Hippocampal formation (tissue), 2 donors: ENCODE measurements at places on chromosomes 7 and 10.

- DNase-seq, result no peak
These were observed 252.5 kb downstream of the TNS3 start for GRCh38 chr7:47329320-47329926.

- DNase-seq, result no peak
These were observed 193.2 kb downstream of the CREB5 start for GRCh38 chr7:28605427-28606085.

GRCh38 chr7:6510476-6511133 lies 40.7 kb downstream of the GRID2IP start:
- no peak for DNase-seq

DNA sequence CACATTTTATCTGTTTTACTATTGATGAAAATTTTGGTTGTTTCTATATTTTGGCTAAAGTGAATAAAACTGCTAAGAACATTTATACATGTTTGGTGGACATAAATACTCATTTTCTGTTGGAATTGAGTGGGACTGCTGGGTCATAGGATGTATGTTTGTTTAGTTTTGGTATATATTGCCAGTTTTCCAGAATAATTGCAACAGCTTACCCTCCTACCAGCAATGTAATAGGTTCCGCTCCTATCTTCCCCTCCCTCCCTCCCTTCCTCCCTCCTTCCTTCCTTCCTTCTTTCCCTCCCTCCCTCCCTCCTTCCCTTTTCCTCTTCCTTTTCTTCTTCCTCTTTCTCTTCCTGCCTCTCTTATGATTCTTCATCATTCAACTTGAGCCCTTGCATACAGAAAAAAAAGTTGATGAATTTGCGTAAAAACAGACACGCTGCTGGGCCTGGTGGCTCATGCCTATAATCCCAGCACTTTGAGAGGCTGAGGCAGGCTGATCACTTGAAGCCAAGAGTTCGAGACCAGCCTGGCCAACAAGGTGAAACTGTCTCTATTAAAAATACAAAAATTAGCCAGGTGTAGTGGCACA lies 23.5 kb downstream of the VKORC1L1 start:
- DNase-seq, result no peak

GRCh38 chr7:65927489-65928448 lies 54.2 kb downstream of the GUSB start:
- DNase-seq, result no peak

GRCh38 chr7:46554688-46555422 lies 633.8 kb upstream of the IGFBP3 start:
- DNase-seq, result no peak

DNA sequence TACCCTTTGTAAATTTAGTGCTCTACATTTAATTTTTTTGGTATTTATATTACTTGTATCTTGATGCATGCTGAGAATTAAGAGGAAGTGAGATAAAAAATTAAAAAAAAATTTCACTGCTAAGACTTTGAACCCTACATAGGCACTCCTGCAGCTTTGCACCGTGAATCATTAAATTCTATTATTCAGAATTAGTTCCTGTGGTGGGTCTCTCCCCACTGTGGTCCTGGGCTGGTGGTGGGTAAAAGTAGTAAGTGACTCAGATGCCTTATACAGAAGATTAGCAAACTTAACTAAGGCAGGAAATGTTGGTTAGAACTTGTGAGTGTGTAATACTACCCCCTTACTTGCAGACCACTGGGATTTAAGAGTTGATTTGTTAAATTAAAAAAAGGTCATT lies 72.6 kb downstream of the AP3M1 start:
- no peak for DNase-seq

GRCh38 chr7:157294773-157295172 lies 42.0 kb upstream of the DNAJB6 start:
- no peak for DNase-seq

- no peak for DNase-seq
These were observed 62.1 kb downstream of the TPST1 start for GRCh38 chr7:66267249-66267648.

DNA sequence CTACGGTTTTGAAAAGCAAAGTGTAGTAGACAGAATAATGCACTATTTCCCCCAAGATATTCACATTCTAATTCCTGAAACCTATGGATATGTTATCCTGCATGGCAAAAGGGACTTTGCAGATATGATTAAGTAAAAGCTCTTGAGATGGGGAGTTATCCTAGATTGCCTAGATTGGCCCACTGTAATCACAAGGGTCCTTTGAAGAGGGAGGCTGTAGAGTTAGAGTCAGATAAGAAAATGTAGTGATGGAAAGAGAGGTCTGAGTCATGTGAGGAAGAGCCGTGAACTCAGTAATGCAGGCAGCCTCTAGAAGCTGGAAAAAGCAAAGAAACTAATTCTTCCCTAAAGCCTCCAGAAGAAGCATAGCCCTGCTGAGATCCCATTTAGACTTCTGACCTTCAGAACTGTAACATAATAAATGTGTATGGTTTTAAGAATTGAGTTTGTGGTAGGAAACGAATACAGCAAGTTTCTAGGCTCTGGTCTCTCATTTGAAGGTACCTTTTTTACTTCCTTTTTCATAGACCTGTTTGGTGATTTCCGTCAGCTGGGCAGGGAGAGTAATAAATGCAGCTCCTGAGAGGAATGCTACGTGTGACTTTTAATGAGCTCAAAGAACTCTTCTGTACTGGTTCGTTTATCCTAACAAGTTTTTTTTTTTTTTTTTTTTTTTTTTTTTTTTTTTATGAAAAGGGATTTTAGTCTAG lies 41.9 kb upstream of the NXPH1 start:
- no peak for DNase-seq

DNA sequence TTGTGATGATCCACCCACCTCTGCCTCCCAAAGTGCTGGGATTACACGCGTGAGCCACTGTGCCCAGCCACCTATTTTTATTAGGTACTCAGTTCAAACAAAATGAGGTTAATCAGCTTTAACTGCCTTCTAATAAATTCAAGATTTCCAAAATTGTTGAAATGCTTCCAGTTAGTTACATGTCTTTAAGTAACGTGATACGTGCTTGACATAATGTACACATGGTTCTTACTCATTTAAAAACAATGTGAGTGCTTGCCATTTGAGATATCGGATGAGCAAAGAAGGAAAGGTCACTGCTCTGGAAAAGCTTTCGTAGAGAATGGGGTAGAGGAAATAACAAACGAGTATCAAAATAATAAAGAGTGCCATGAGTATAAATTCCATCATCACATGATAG lies 83.6 kb downstream of the KMT2E start:
- no peak for DNase-seq

GRCh38 chr7:158973440-158973839 lies 117.1 kb downstream of the DYNC2I1 start:
- DNase-seq, result no peak

DNA sequence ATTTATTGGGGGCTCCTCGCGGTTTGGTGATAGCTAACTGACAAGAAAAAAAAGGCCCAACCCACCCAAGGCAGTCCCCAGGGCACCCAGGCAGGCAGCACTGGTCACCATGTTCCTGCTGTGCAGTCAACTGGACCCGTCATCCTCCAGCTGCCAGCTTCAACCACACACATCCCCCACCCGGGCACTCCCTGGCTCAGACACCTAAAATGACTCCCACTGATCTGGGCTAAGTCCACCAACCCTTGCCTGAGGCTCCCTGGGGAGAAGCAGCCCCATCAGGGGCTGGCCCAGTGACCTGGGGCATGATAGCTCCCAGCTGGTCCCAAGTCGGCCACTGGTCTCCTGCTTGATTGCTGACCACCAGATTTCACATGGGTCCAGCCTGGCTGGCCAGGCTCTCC lies 161.8 kb downstream of the NRF1 start:
- DNase-seq, result no peak

DNA sequence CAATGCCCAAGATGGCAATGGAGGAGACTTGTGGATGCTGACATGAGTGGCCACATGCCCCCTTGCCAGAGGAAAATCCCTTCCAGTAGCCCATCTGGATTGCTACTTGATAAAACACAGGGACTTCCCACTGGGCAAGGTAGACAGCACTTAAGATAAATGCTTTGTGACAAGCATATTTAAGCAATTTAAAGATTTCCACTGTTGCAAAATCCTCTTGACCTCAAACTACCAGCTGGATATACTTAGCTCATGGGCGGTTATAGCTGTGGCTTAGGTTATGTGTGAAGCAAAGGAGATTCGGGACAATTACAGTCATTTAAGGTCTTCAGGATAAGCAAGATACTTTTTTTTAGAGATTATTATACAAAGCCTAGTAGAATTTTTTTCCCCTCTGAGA lies 238.1 kb downstream of the BMPER start:
- DNase-seq, result no peak

- no peak for DNase-seq
These were observed 8.8 kb downstream of the FZD8 start for GRCh38 chr10:35633006-35633980.

DNA sequence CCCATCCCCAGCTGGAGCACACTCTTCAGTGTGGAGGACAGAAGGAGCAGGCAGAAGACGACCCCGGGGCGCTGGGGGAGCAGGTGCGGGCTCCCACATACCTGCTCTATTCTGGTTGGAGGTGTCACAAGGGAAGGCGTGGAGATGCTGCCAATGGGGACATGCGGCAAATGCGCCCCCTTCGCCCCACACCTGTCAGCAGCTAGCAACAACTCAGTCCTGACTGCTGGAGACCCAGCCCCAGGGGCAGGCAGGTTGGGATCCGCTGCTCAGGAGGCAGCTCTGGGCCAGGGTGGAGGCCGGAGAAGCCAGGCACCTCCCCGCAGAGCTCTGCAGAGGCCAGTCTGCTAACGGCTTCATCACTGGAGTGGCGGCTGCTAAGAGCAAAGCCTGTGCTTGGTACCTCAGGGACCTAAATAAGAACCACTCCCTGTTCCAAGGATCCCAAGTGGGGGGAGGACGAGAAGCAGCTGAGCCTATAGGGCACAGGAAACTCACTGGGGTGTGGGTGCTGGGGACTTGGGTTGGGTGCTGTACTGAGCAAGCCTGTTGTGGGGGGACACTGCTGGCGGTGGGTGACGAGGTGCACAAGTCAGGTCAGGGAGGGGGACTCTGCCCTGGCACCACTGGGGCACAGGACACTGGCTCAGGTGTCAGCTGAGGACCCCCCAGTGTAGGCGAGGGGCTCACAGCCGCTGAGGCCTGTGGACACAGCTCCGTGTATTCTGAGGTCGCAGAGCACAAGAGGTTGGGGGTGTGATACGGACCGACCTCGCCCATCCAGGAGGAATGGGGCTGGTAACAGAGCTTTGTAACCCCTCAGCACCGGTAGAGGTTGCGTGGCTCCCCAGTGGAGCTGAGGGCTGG lies 19.2 kb upstream of the GPR146 start:
- no peak for DNase-seq

- DNase-seq, result no peak
These were observed 107.3 kb downstream of the HGF start for GRCh38 chr7:81662531-81662930.

DNA sequence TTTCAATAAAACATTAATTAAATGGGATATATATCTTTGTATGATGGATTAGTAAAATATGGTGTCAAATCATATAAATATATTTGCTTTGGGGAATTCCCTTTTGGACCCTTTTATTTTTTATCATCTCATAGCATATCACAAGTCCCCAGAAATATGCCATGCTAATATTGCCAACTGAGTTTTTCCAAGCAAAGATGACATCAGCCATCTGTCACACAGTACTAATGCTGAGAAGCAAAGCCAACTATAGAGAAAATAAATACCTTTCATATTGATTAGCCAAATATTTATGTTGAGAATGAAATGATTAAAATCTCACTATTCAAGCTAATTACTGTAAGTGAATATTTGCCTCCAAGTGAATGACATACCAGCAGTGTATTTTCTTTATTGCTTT lies 575.3 kb downstream of the ETV1 start:
- no peak for DNase-seq

DNA sequence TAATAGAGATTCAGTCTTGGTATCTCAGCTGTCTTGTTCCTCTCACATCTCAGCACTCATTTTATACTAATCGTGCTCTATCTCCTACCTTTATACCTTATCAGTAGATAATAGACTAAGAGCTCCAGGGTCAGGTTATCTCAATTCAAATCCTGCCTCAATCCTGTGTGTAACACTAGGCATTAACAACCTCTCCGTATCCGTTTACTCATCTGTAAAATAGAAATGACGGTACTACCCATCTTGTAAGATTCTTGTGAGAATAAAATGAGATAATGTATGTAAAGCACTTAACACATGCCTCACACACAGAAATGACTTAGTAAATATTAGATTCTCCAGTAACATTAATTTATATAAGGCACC lies 622 bp upstream of the P4HA1 start:
- DNase-seq, result no peak

DNA sequence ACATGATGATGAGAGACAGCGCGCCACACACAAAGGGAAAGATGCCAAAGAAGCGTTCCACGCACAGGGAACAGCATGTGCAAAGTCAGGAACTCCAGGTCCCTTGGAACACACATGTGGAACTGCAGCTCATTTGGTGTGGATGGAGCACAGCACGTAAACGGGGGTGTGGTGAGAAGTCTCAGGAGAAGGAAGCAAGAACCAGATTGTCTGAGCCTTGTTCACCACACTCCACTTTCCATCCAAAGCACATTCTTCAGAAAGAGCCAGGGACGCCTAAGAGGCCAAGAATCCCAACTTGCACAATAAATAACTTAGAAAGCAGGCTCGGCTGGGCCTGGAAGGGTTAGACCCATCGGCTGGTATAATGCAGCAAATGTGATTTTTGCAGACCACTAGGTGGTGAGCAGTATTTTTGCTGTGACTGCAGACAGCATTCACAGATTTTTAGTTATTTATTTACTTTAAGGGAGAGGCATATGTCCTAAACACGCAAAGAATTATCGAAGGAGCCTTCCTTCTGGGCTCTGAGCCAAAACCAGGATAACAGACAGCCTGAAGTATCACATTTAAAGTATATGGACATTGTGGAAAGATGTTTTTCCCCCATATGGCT lies 27.9 kb upstream of the ASCC1 start:
- DNase-seq, result no peak

DNA sequence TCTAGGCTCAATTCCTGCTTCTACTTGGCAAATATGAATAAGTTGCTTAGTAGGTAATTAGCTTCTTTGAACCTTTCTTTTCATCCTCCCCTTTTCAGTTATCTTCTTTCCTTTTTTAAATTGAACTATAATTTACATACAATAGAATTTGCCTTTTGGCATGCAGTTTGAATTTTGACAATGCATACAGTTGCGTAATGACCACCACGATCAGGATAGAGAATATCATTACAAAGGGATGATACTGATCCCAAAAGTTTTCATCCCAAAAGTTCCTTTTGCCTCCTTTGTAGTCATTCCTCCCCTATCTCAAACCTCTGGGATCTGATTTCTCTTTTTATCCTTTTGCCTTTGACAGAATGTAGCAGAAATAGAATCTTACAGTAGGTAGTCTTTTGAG lies 164.4 kb downstream of the NOC3L start:
- no peak for DNase-seq

- no peak for DNase-seq
These were observed 4.3 kb upstream of the LAMB1 start for GRCh38 chr7:108007261-108007660.

DNA sequence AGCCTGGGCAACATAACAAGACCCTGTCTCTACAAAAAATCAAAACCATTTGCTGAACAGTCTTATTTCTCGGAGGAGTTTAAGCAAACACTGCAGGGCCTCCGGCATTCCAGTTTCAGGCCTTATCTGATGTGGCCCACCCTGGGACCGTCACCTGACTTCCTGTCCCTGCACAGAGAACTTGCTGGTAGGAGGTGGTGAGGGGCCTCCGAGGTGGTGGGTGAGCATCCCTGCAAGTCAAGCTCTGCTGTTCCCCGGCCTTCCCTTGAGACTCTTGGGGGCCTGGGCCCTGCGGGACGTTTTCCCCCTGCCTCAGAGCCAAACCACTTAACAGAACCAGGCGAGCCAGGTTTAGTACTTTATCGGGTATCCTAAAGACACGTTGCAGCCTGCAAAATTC lies 44.5 kb upstream of the AP5Z1 start:
- no peak for DNase-seq
